SHP77 treated with DMSO at 0.1 percent for 48 hours (cell line): ENCODE measurements at places on chromosomes 1 and 21.

DNA sequence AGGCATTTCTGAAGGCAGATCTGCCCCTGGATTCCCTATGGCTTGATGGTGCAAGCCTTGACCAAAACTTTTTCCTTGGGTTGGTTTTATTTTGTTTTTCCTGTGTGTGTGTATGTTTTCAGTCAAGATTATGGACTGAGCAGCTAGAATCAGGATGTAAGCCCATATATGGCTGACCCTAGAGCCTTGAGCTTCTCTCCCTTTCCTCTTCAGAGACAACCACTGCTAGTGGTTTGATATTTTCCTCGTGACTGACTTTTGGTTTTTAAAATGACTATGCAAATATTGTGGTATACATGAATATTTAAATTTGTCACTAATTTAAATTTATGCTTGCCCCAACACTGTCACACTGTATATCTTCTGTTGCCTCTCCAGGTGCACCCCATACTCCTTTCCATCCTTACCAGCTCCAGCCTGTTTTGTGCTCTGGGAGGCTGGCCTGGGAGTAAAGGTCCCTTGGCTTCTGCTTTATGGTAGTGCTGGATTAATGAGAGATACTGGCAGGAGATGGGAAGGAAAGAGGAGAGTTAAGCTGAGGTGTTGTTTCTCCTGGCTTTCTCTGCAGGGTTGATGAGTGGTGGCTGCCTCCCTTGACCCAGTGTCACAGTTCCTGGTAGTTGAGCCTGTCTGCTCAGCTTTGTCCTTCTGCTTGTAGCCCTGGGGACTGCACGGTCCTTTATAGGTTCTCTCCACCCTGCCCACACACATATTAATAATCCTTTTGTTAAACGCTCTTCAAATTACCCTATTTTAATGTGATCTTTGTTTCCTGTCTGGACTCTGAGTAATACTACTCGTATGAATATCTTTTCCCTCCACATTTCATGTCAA, 44.4 kb downstream of the RWDD3 start:
- DNase-seq: no peak

DNA sequence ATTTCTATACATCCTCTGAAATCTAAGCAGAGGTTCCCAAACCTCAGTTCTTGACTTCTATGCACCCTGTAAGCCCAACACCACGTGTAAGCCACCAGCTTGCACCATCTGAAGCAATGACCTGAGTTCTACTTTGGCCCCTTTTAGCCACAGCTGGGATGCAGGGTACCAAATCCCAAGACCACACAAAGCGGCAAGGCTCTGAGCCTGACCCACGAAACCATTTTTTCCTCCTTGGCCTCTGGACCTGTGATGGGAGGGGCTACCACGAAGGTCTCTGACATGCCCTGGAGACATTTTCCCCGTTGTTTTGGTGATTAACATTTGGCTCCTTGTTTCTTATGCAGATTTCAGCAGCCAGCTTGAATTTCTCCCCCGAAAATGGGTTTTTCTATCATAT, 38.8 kb downstream of the STXBP3 start:
- DNase-seq: no peak

DNA sequence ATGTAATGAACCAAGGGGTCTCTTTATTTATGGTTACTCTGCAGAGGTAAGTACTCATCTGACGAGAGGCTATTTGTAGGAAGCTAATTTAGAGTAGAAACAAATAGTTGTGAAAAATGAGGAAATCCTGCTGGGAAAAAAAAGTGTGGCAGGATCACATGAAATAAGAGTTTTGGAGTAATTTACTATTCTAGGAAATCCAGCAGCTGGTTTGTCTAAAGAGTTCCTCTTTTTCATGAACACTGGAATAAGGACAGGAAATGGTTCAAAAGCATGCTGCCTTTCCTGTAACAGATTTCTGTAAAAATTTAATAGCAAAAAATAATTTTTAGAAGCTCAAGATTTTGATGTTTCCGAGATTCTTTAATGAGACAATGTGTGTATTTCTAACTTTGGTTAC, 177.3 kb downstream of the CHRM3 start:
- no peak for DNase-seq

DNA sequence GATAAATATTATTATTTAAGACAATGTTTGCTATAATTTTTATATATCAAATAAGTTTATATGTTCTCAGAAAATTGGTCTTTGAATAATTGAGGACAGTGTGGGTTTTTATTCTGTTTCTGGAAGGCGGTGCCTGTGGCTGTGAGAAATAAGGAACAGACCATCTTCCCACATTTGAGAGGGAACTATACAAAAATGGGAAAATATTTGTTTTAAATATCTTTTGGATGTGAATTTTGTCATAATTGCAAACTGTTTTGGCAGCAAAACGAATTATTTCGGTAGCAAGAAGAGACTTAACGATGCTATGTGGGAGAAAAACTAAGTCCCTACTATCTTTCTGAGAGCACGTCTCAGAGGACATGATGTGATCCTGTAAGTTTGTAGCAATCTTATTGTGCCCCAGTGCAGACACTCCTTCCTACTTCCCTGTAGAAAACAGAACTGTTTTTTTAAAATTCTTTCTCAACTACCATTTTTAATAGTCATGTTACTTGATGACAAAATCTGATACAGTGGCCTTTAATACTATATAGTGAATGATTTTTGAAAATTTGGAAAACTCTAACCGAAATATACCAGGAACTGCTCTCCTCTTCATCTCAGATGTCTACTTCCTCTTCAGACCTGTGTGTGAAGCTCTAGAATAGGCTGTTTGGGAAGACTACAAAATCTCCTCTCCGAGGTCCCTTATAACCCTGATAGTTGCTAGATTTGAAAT, 25.4 kb downstream of the PTPRC start:
- no peak for DNase-seq

- DNase-seq: no peak
Observed at GRCh38 chr1:30928171-30928570, 19.6 kb upstream of the SDC3 start.

- DNase-seq: no peak
Observed at GRCh38 chr1:89887270-89887669, 66.4 kb downstream of the LRRC8D start.

- DNase-seq: no peak
Observed at GRCh38 chr1:230016159-230016558, 50.9 kb upstream of the GALNT2 start.

GRCh38 chr1:198890214-198890930, 251.5 kb downstream of the PTPRC start:
- no peak for DNase-seq
